ENCODE measurements at places on chromosomes 7 and 10.

GRCh38 chr10:43411536-43411935 lies 2.5 kb upstream of the HNRNPF start:
- no peak for DNase-seq

GRCh38 chr7:73880755-73881328 lies 19.9 kb downstream of the TMEM270 start:
- DNase-seq, result no peak

DNA sequence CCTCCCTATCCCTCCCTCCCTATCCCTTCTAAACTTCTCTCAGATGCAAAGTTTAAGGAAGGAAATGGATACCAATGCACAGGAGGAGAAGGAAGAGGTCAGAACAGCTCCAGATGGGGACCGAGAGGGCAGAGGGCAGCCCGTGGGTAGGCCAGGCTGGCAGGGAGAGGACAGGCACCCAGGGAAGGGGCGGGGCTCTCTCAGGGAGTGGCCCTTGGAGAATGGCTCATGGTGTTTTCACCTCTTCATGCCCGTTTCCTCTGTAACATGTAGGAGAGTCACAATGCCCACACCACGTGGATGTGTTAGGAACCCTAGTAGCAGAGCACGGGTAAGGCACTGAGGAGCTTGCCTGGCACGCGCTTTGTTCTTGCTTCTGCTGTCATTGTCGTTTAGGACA lies 264.5 kb downstream of the CELF2 start:
- no peak for DNase-seq

DNA sequence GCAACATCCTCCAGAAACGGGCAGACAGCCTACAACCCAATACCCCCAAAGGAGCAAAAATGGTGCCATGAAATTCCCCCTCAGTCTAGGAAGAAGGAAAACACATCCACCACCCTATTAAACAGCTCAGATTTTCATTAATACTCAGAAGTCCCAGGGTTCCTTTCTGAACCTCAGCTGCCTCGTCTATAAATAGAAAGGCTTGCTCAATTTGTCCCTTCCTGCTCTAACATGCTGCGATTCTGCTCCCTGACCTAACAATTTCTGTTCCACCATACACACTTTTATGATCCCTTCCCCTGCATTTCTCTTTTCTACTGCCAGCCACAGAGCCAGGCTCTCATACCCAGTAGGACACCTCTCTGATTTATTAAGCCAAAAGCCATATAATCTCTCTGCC lies 68.1 kb downstream of the MTERF1 start:
- no peak for DNase-seq

DNA sequence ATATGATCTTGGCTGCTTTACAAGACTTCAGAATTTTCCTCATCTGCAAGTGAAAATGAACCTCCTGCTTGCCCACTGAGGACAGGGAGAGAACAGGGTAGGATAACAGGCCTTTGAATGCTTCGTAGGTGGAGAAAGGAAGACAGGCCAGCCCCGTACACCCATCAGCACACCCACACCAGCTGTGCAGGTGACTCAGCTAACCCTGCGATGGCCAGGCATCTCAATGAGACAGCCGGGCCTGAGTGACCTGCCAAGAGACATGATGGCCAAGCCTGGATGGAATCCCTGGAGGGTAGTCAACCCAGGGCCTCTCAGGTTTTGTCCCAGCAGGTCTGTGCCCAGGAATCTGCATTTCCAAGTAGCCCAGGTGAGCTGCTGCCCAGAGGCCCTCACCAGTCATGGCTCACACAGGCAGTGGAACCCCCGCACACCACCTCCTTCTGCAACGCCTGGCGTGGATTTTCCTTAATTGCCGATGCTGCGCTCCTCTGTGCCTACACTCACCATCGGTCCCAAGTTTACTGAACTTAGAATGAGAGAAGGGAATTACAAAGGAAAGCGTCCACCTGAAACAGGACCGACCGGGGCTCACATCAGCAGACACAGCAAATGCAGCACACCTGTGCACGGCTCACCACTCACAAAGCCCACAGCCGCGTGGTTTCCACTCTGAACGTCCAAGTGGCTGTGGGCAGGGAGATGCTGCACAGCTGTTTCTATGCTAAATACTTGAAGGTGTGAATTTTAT lies 163.7 kb downstream of the DIP2C start:
- DNase-seq, result no peak
